Astrocyte of the spinal cord (primary cell): ENCODE measurements at places on chromosomes 16 and 17.

DNA sequence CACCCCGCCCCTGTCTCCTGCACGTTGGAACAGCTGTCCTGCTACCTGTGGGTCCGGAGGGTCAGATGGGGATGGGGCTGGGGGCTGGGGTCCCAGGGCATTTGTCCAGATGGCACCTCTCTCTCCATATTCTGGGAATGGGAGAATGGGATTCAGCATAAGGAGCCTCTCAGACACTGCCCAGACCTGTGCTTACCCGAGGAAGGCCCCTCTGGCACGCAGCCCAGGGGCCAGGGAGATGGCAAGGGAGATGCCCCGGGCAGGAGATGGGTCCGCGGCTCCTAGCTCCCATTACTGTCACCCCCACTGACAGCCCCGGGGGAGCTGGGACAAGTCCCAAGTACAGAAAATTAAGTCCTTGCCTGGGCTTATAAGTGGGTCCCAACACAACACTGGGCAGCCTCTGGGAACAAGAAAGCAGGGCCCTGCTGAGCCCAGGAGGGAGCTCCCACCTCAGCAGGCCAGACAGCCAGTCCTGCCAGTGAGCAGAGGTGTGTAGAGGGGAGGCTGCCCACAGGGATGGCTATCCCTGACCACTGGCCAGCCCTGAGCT, 1.8 kb downstream of the VASN start:
- no peak for DNase-seq

- DNase-seq, result no peak
Observed at GRCh38 chr17:74945543-74945942, 9.8 kb downstream of the OTOP3 start.

DNA sequence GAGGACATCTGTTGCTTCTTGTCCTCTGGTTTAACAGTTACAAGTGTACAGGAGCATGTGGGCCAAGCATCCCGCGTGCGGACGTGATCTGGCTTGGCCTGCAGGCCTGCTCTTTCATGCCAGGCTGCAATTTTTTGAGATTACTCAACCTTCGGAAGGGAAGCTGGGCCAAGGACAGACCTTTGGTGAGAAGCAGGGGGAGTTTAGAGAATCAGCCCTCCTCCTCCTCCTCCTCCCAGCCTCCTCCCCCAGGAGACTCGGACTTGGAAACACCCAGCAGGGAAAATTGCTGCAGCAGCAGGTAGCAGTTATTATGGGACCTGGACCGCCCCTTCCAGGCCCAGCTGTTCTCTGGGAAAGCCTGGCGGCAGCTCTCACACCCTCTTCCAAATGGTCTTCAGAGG, 5.1 kb upstream of the KLHL36 start:
- DNase-seq, result peak; percentile 84

- no peak for DNase-seq
Observed at GRCh38 chr16:7113949-7114348, 218.7 kb upstream of the RBFOX1 start.

DNA sequence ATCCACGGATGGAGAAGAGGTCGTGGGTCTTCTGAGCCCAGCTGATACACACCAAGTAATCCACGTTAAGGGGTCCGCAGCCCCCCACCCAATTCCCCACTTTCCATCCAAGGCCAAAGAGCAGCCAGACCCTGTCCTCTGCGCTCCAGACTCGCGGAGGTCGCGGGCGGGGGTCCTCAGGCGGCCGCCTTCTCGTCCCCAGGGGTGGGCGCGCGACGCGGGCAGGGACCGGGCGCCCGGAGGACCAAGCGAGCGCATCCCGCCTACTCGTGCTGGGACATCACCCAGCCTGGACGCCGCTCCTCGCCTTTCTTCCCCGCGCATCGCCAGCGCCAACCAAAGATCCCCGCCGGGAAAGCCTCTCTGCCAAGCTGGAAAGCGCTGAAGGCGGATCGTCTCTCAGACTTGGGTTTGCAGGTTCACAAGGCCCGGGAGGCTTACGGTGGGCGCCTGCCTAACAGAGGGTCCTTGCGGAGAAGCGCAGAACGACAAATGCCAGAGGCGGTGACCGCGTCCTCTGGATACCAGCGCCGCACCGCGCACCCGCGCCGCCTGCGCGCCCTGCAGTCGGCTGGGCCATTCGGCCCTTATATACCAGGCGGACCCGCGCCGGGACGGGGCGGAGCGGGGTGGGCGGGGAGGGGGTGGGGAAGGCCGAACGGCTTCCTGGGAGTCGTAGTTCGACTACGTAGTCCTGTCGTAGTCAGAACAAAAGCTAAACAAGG, 471.6 kb downstream of the SOX9 start:
- peak; percentile 90 for DNase-seq

GRCh38 chr16:9040800-9041412, 50.5 kb upstream of the HAPSTR1 start:
- no peak for DNase-seq

- peak; percentile 83 for DNase-seq
Observed at GRCh38 chr17:57999496-58000017, 7.5 kb downstream of the SRSF1 start.

DNA sequence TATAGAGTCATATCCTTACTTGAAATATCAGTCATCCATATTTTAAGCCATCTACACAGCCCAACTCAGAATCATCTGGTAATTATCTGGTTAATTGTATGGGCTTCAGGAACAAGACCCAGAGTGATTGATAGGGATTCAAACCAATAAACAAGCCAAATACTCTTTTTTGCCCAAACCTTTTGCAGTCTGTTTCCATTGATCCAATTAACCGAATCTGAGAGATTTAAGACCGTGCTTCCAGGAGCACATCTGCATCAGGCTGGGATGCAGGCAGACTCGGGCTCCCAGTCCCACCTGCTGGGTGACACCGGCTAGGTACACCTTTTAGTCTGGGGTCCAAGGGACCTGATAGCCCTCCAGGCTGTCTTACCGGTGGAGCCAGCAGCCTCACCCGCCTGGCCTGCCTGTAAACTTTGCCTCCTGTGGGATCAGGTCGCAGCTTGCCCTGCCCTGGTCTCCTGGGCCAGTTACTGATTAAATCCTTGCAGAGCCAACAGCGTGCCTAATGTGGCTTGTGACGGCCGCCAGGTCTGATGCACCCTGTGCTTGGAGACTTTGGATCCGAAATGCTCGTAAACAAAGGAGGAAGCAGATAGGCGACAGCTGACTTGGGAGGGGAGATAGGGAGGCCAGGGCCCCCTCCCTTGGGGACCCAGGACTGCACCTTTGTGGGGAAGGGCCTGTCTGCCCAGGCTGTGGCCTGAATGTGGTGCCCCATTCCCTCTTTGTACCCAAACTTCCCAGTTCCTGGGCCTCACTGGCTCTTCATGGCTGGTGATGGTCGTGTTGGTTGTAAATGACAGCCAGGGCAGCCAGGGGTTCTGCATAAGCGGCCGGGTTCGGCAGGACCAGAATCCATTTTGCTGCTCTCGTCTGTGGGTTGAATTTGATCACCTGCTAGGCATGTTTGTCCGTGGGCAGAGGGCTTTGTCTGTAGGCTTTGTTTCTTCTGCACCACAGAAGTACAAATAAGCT, 3.8 kb downstream of the CMIP start:
- DNase-seq, result no peak

- DNase-seq, result no peak
Observed at GRCh38 chr16:2966808-2967191, 2.3 kb upstream of the PAQR4 start.

- DNase-seq, result no peak
Observed at GRCh38 chr16:29978564-29979270, 5.0 kb downstream of the TAOK2 start.

DNA sequence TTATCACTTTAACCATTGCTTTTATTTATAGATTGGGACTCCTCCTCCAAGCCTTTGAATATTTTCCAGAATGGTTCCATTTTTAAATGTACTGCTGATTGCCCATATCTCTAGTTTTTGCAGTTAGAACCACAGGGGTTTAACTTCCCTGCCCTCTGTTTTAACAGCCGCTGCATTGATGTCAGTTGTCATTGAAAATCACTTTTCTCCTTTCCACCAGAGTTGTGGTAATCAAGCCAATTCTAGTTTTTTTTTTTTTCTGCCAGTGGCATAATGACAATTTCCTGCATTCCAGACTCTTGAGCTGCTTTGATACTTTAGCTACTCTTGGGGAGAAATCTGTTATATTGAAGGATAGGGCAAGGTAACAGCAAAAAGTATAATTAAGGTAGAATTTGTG, 91.5 kb downstream of the HS3ST4 start:
- no peak for DNase-seq

DNA sequence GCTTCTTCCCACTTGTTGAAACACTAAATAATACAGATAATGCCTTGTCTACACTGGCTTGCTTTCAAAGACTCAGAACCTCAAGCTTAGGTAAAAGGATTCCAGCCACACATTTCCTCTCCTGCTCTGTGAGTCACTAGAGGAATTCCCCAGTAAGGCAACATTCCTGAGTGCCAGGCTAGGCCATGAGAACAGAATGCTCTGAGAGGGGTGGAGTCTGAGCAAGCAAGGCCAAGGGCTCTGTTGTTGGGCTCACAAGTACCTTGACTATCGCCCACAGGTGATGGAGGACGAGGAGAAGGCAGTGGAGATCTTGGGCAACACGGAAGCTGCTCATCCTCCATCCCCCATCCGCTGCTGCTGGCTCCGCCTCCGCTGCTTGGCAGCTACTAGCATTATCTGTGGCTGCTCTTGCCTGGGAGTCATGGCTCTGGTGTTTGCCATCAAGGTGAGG, 6.7 kb upstream of the PHKG2 start:
- DNase-seq, result peak; percentile 84

DNA sequence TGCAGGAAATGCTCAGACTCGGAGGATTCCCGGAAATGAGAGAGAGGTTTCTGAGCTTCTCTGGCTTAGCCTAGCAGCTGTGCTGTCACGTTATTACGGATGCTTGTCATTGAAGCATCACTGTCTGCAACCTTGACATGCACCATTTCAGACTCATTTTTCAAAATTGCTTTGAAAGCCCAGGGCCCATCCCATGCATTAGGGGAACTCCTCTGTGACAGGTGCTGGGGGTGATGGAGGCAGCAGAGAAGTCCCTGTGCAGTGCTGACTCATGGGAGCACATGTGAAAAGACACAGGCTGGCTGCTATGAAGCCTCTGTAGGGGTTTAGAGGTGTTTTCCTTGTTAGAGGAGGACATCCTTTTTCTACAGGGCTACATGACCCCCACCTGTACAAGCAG, 214.0 kb upstream of the MPHOSPH6 start:
- no peak for DNase-seq

DNA sequence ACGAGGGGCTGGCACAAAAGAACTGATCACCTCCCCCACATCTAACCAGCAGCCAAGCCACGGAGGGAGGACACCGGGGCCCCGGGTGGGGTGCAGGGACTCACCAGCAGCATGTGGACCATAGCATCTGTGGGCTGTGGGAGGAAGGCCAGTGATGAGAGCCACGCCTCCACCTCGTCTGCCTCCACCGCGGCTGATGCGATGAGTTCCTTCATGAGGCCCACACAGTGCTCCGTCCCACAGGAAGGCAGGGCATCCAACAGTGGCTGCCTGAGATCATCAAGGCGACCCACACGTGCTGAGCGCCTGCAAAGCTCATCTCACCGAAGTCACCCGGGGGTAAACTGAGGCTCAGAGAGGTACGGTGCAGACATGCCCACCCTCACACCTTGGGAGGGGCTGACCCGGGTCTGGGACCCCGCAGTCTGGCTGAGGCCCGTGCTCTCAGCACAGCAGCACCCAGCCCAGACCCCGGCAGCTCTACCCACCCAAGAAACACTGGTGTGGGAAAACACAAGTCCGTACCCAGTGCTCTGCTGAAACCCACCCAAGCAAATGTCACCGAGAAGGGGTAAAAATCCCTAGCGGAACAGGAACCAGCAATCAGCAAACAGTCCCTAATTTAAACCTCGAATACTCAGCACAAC, 85.9 kb downstream of the LITAF start:
- no peak for DNase-seq

DNA sequence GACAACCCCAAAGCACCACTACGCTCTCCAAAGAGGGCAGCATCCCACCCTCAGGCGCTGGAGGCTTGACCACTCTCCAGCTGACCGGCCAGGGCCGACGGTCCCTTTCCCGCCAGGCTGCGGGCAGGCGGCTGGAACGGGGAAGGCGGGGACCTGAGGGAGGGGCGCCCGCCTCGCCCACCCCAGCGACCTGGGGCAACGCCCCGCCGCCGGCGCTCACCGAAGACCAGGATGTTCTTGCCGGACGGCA, 431 bp downstream of the DYNC1LI2 start:
- peak; percentile 16 for DNase-seq

GRCh38 chr16:75236736-75237397, 14.6 kb downstream of the BCAR1 start:
- no peak for DNase-seq

DNA sequence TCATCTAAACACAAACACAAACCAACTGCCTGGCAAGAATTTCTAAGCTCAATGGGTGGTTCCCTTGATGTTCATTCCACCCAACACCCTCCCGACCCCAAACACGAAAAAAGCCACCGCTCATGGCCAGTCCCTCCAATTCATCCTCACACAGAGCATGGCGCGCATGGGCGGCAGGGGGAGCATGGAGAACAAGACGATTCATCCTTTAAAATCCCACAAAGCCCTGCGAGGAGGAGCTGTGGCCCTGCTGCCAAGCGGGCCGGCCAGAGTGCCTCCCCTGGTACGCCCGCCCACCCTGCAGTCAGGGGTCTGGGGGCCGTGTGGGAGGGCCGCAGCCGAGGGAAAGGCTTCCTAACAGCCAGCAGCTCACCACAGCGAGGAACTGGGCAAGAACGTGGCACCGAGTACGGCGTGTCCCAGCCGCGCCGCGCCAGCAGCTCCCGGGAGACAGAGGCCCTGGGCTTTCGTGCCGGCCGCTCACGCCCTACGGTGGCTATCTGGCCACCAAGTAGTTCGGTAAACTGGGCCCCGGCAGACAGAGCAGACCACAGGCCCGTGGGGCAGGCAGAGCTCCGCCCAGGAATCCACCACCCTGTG, 60.9 kb downstream of the KLHDC4 start:
- peak; percentile 15 for DNase-seq

DNA sequence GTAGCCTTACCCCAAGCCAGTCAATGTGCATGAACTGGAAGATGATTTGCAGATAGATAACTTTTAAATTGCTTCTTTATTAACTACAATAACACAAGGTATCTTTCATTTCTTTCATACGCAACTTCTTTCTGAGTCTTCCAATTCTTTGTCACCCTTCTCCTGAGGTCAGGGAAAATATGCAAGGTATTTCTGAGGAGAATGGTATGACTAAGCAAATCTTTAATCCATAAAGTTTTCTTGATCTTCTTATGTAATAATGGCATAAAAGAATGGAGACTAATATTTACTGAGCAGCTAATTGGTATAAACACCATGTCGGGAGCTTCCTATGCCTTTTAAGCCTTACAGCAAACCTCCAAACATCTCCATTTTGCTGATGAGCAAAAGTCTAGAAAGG, 438.9 kb downstream of the KCNJ2 start:
- no peak for DNase-seq
